ENCODE measurements at places on chromosomes 2 and 18.

DNA sequence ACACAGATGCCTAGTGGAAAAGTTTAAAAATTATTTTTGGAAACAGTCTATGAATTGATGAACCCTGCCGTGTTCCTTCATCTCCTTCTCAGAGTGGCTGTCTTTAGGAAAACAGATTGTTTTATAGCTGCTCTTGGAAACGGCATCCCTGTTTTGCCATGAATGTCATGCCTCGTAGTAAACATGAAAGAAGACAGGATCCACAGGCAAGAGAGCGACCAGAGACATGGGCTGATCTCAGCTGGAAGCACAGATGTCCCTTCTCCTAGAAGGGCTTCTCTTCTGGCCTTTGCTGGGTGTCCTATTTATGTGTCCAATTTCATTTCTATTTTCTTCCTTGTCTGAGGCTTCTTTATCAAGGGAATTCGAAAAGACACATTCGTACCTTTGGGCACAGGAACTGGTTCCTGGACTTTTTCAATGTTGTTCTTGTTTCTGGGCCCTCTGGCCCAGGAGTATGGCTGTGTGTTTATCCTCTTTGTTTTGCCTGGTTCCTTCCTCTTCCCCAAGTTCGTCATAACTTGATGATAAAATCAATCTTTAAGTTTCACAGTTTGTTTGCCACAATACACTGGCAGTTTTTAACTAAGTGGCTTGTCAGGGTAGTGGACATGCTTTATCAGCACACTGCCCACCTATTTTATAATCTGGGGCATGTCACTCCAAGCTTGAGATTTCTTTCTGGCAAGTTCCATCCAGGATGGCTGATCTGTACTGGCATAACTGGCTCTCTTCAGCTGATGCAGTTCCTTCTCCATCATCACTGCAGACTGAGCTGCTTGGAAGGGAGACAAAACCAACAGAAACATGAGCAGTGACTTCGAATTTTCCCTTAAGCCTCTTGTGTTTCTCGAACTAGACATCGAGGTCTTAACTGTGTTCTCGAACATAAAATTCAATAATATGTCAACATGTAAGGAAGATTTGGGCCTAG, 63.2 kb upstream of the MGAT4A start:
- no peak for DNase-seq

DNA sequence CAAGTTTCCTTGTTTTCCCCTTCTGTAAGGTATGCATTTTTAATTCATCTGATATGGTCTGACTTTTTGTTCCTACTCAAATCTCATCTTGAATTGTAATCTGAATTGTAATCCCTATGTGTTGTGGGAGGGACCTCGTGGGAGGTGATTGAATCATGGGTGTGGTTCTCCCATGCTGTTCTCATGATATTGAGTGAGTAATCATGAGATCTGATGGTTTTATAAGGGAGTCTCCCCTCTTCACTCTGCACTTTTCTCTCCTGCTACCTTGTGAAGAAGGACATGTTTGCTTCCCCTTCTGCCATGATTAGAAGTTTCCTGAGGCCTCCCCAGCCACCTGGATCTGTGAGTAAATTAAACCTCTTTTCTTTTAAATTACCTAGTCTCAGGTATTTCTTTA, 476.1 kb downstream of the LPIN1 start:
- DNase-seq, result no peak

- no peak for DNase-seq
These were observed 50.0 kb downstream of the NAB1 start for GRCh38 chr2:190698895-190699294.

- DNase-seq, result no peak
These were observed 30.8 kb downstream of the LPIN1 start for GRCh38 chr2:11777066-11777782.

- DNase-seq, result no peak
These were observed 46.8 kb downstream of the TNS1 start for GRCh38 chr2:217955881-217956493.

DNA sequence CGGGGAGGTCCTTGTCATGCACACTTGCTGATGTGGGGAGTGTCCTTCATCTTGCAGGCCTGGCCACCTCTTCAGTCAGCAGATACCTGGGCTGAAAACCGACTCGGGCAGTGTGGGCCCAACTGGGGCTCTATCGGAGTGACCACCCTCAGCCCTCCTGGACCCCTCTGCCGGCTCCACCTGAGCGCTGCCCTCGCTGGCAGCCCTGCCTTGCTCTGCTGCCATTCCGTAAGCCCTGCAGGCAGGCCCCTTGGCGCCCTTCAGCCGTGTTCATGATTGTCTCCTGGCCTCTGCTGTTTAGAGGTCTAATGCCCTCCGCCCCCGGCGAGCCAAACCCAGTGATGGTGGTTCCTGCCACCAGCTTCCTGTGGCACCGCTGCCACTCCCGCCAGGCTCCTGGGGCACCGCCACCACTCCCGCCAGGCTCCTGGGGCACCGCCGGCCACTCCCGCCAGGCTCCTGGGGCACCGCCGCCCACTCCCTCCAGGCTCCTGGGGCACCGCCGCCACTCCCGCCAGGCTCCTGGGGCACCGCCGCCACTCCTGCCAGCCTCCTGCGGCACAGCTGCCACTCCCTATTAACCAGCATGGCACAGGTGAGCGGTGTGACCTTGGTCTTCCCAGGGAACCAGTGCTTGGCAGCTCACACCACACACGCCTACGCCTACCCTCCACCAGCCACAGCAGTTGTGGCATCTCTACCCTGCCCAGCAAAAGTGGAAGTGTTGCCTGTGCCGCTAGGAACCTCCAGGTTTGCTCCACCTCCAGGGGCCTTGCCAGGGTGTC, 15.9 kb downstream of the CAPN10 start:
- DNase-seq, result peak; percentile 30

- no peak for DNase-seq
These were observed 35.1 kb downstream of the GULP1 start for GRCh38 chr2:188326669-188327301.

DNA sequence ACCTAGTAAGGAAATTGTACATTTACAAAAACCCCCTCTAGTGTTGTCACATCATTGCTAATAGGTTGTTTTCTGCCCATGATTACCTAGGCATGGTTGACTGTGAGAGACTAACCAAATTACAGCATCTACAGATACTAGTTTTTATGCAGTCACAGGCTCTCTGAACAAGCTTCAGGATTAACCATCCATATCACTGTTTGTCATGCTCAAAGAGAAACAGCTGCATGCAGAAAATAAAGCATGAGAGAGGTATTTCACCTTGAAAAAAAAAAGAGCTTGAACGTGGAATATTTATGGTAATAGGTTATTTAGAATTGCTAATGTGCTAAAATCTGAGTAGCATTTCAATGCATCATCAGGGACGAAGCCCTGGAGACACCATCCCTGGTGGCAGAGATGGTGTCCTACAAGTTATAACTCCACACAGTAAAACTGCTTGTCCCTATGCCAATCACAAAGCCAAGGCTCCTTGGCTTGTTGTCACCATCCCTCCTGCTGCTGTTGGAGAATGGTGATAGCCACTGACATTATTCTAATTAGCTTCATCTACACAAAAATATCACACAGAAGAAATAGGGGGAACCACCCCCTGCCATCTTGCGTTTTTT, 5.4 kb downstream of the NEB start:
- no peak for DNase-seq

- DNase-seq, result no peak
These were observed 455.6 kb upstream of the ACVR2A start for GRCh38 chr2:147389218-147389617.

DNA sequence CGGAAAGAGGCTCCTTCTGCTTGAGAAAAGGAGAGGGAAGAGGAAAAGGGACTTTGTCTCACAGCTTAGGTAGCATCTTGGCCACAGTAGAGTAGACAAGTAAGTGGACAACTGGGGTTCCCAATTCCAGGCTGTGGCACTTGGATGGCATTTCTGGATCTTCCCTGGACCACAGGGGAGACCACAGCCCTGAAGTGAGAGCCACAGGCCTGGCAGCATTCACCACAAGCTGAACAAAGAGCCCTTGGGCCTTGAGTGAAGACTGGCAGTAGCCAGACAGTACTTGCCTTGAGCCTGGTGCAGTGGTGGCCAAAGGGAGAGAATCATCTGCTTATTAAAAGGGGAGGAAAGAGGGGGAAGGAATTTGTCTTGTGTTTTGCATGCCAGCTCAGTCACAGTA, 226.1 kb upstream of the KLHL14 start:
- DNase-seq, result no peak

DNA sequence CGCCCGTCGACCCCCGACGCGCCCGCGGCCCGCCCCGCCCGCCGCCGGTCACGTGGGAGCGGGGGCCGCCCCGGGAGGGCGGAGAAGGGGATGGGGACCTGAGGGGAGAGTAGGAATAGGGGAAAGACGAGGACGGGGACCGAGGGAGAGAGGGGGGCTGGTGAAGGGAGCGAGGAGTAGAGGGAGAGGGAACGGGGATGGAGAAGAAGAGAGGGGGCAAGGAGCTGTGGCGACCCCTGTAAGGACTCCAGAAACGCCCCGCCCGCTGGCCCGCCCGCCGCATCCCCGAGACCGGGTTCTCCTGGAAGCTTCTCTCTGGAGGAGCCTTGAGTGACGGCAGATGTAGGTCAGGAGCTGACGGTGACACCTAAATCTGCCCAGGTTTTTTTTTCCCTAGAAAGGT, 615 bp downstream of the ADNP2 start:
- no peak for DNase-seq

DNA sequence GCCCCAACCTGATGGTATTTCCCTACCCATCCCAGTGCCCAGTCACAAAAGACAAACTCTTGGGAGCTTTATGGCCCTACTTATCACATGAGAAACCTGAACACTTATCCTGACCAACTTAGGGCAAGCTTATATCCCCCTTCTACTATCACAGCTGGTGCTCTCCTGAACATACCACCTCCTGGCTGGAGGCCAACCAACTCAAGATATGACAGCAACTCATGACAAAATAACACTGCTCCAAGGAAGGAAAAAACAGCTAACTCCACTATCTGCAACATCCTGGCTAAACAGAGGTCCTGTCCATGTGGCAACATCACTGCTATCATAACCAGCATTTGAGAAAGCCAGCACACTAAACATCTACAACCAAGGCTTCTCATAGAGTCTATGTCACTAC, 20.9 kb upstream of the CLASP1 start:
- DNase-seq, result no peak

DNA sequence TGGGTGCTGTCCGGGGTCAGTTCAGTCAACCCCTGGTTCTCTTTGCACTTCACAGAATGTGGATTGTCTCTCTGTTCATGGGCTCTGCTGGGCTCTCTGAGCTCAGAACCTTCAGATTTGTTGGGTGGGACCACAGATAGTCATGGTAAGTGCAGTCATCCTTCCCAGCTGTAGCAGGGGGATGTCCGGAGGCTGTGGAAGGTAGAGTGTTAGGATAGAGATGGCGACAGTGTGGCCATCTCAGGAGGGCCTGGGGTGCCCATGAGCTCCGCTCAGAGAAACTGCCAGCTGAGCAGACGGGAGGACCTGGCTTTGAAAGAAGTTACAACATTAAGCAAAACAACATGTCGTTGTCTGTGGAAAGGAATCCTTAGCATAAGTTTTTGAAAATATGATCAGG, 149.8 kb downstream of the FAM210A start:
- DNase-seq, result no peak

- DNase-seq, result no peak
These were observed 538.5 kb upstream of the ZEB2 start for GRCh38 chr2:145058457-145058856.

GRCh38 chr2:72794572-72794971, 31.3 kb downstream of the EXOC6B start:
- no peak for DNase-seq

DNA sequence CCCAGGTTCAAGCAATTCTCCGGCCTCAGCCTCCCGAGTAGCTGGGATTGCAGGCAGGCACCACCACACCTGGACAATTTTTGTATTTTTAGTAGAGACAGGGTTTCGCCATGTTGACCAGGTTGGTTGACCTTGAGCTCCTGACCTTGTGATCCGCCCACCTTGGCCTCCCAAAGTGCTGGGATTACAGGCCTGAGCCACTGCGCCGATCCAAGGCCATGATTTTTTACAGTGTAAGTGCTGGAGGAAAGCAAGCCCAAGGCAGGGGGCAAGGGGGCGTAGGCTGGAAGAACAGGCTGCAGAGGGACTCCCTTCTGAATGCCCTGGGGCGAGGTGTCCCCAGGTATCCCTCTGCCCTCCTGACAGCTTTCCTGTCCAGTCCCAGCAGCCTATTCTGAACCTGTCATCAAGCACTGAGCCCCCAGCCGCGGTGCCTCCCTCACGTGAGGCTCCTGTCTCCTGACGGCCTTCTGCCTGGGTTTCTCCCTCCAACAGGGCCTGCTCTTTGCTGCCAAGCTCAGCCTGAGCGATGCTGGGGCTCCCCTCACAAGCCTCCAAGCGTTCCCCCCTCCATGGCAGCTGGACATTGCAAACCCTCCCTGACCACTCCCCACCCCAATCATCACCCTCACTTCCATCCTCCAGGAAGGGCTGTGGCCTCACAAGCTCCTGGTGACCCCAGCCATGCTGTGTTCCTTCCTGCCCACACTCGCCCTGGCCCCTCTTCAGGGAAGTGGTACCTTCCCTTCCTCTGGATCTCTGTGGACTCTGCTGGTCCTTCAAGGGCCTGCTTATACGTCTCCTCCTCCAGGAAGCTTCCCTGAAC, 37.6 kb downstream of the ZFP36L2 start:
- DNase-seq, result no peak

- no peak for DNase-seq
These were observed 89.8 kb downstream of the HS6ST1 start for GRCh38 chr2:128228894-128229293.

GRCh38 chr2:101516823-101517690, 42.1 kb upstream of the RFX8 start:
- no peak for DNase-seq

- no peak for DNase-seq
These were observed 3.0 kb upstream of the NCKAP5 start for GRCh38 chr2:133571249-133571648.
